Activated CD8-positive, alpha-beta memory T cell treated with anti-CD3 and anti-CD28 coated beads for 1 hour (primary cell): ENCODE measurements at places on chromosomes 12 and 14.

DNA sequence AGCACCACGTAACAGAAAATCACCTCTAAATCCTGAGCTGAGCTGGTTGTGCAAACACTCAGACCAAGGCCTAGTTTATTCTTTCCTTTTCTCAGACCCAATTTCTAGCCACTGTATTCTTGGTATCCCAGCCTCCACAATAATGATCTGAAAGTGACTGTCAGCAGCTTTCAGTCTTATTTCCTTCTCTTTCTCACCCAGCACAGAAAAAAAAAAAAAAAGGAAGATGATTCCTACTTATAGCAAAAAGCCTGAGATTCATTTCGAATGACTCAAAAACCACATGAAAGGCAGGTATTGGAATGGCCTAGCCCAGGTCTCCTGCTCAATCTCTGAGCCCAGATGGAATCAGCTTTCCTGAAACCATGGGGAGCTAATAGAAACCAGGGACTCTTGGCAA, 298.6 kb upstream of the PPFIA2 start:
- DNase-seq: no peak

GRCh38 chr14:65412856-65413738, 567 bp downstream of the FUT8 start:
- DNase-seq: peak; percentile 1

DNA sequence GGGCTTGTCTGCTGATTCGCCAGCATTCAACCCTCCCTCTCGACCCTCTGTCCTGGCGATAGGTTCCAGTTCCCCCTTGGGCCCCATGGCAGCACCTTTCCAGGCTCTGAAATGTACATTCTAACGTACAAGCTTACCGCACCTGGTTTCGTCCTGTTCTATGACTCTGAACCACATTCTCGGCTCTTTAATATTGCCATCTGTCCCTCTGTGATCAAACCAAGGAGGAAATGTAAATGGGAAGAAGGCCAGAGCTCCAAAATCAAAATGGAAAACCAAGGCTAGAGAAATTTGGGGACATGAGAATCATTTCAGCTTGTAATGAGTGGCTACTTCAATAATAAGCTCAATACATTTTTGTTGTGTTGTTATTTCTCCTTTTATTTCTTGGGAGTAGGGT, 117.2 kb downstream of the TTC7B start:
- DNase-seq: no peak

- no peak for DNase-seq
Measured at GRCh38 chr14:84686550-84686949, 843.4 kb upstream of the FLRT2 start.

DNA sequence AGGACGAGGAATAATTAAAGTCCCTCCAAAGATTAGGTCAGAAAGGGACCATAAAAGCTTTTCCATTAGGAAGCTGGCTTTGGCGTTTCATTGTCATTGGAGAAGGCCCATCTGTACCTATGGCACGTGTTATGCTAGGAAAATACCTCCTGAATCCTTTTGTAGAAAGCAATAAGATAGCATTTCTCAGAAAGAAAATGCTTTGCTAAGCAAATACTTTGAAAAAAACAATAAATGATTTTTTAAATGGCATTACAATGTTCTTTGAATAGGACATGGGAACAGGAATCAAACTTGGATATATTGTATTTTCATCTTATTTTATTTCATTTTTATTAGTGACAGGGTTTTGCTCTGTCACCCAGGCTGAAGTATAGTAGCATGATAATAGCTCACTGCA, 967.7 kb downstream of the NRXN3 start:
- no peak for DNase-seq

- no peak for DNase-seq
Measured at GRCh38 chr14:89736881-89737280, 217.6 kb downstream of the EFCAB11 start.

DNA sequence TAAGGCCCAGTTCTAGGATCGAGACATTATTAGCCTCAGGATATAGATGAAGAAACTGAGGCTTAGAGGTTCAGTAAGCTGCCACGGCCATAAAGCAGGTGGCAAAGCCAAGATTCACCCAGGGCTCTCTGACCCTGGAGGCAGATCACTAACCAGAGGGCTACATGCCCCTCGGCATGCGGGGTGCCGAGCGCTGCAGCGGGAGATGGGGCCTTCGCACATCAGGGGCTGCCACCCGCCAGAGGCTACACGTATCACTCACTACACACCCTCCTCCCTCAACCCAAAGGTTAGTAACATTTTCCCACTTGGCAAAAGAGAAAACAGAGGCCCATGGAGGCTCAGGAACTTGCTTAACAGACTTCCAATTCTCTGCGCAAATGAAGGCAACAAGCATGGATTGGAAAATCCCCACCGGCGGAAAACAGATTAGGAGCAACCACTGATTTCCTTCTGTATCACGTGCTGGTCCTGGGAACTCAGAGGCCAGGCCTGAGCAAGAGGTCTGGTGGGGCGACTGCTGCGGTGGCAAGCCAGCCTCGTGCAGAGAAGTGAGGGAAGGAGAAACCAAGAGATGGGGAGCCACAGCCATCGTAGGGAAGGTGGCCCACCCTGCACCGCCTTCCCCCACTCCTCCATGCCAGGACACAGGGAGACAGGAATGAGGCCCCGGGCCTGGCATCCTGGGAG, 6.0 kb downstream of the CCDC85C start:
- no peak for DNase-seq

DNA sequence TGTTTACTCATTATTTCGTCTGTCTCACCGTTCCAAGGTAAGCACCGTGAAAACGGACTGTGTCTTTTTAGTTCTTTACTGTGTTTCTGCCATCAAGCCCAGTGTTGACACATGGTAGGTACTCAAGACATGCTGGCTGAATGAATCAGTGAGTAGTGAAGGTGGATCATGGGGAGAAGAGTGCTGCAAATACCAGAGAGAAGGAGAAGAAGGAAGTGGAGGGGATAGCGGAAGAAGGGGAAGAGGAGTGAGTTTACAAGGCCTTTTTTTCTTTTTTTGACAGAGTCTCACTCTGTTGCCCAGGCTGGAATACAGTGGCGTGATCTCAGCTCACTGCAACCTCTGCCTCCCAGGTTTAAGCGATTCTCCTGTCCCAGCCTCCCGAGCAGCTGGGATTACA, 54.6 kb downstream of the ETV6 start:
- no peak for DNase-seq

- no peak for DNase-seq
Measured at GRCh38 chr14:81449114-81449513, 49.0 kb upstream of the STON2 start.

DNA sequence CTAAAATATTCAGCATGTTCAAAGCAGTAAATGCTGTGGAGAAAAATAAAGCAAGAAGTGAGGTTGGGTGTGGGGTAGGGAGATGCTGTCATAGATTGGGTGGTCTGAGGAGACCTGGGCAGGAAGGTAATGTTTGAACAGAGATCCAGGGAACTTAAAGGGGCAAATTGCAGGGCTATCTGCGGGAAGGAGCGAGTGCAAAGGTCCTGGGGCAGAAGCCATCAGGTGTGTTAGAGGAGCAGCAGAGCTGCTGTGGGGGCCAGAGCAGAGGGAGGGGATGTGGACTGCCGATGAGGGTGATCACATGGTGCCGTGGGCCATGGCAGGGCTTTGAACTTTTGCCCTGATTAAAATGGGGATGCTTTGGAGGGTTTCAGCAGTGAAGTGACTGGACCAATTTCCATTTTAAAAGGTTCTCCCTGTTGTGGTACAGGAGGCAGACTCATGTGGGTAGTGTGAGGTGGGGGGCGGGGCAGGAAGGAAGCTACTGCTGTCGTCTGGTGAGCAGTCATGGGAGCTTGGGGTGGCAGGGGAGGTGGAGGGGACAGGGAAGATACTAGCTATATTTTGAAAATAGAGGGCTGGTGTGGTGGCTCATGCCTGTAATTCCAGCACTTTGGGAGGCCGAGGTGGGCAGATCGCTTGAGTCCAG, 145.0 kb downstream of the AACS start:
- no peak for DNase-seq

- no peak for DNase-seq
Measured at GRCh38 chr14:39266525-39266870, 32.8 kb downstream of the MIA2 start.

GRCh38 chr12:42002563-42002962, 142.1 kb downstream of the GXYLT1 start:
- no peak for DNase-seq

DNA sequence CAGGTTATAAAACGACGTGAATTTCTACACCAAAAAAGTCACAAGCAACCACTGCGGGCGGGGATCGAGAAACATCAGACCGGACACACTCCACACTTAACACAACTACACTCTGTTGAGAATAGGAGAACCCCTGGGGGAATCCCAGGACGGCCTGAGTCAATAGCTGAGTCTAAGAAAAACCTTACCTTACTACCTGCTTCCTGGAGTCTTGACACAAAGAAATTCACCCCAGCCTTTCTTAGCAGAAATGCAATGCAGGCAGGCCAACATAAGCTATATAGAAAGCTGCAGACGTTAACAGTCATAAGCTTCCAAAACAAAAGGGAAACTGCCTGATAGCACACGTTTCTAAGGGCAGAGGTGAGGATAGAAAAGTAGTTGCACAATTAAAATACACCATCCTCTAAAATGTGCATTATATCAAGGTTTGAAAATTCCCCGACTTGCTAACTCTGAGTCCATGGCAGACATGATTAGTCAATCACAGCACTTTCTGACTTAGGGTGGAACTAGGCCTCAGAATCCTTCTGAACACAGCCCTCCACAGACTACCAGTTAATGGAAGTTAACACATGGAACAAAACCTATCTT, 68.0 kb downstream of the CCDC88C start:
- DNase-seq: no peak

DNA sequence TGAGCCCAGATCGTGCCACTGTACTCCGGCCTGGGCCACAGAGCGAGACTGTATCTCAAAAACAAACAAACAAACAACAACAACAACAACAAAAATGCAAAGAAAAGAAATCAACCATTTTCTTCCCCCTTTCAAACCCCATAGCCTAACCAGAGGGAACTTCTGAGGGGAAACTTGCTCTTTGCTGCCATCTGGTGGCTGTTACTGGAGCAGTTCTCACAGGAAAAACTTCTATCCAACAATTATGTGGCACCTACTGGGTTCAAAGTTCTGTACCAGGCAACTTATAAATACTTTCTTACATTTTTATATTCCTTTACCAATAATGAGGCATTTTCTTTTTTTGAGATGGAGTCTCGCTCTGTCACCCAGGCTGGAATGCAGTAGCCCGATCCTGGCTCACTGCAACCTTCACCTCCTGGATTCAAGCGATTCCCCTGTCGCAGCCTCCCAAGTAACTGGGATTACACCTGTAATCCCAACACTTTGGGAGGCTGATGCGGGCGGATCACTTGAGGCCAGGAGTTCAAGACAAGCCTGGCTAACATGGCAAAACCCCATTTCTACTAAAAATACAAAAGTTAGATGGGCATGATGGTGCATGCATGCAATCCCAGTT, 50.9 kb upstream of the BICDL1 start:
- DNase-seq: peak; percentile 48

GRCh38 chr14:86625637-86626036, 1095.7 kb downstream of the FLRT2 start:
- no peak for DNase-seq

DNA sequence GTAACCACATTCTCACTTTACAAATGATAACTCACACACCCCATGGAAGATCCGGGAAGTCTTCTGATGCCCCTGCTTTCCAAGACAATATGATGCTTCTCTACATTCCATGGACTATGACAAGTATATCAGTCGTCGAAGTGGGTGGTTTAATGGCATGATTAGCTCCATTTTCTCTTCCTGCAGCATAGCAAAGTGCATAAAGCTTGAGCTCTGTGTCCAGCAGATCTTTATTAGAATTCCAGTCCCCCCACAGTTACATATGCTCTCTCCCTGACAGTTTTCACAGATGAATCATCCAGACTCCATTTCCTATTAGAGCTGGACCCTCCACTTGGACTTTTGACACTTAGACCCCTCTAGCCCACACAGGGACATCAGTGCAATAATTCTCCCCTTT, 174.9 kb downstream of the BCAT1 start:
- DNase-seq: no peak

DNA sequence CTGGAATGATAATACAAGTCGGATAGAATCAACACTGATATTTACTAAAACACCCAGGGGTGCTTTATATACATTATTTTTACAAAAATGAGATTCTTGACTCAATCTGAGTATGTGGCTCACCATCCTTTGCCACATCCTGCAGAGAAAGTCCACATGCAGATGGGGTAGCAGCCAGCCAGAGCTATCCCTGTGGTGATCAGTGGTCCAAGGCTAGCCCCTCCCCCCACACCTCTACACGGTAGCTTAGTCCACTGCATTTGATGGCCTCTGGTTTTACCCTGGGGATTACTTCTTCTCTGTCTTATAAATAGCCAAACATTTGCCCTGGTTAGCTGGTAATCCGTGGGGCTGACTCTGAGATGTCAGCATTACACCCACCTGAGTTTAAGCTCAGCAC, 28.1 kb upstream of the TTC7B start:
- no peak for DNase-seq

- DNase-seq: no peak
Measured at GRCh38 chr12:89347325-89347829, 4.9 kb downstream of the DUSP6 start.

- no peak for DNase-seq
Measured at GRCh38 chr12:106247674-106248311, at the start of gene CKAP4. Gene CKAP4 (minus strand): TSS chr12:106248020. CDS start chr12:106247851, 169 bp downstream.

- no peak for DNase-seq
Measured at GRCh38 chr12:132021031-132021871, 71.5 kb downstream of the EP400 start.

DNA sequence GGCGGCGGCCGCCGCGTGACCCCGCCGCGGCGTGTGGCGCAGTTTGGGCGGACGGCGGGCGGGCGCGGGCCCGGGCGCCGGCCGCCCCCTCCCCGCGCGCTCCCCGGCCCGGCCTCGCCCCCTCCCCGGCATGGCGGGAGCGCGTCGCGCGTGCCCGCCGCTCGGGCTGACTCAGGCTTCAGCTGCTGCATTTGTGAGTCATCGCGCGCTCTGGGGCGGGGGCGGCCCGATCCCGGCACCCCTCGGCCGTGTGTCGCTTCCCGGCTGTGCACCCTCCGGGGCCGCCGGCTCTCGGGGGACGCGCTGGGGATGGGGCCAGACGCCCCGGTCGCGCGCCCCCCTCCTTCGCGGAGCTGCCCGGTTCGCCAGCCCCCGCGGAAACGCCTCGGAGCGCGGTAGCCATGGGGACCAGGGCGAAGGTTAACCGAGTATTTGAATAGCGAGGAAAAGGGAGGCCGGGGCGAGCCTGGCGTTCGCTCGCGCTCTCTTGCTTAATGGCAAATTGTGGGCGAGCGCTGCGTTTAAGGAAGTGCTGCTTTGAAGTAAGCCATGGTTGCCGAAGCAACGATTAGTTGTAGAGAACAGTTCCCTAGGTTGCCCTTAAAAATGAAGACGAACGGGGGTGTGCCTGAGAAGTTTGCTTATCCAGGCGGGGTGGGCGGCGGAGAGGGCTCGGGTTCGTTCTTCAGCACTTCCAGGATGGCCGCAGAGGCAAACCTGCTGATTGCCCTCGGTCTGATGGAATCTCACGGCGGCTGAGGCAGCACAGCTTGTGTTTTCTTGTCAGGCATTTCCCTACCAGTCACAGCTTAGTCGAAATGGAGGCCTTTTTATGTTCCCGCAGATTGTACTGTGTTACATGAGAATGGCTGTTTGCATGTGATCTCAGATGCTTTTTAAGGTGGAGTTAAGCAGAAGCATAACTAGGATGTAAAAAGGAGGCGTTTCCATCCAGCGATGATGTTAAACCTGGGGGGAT, 896 bp downstream of the EIF5 start:
- DNase-seq: peak; percentile 35
